ENCODE measurements at places on chromosomes 2 and 18. TPM values are rescaled to one million over a fixed set of nuclear protein-coding genes. Genes with fewer than 3 reads are reported as not detected.

PROM2 gene
- not detected for total RNA-seq

GPR17 gene
- not detected for total RNA-seq

ACTR2 gene
- 205 TPM for total RNA-seq

AMER3 gene
- total RNA-seq, result not detected

FAM237A gene
- total RNA-seq, result not detected

C1QL2 gene
- total RNA-seq, result not detected

ZNF236 gene
- total RNA-seq, result 9.7 TPM

AKAIN1 gene
- not detected for total RNA-seq

XPO1 gene
- total RNA-seq, result 104 TPM

- no peak for DNase-seq
Observed at GRCh38 chr2:58535990-58536389, 294.9 kb upstream of the FANCL start.

GRCh38 chr2:145800151-145801091 is 1280.5 kb upstream of the ZEB2 start:
- DNase-seq, result no peak

DNA sequence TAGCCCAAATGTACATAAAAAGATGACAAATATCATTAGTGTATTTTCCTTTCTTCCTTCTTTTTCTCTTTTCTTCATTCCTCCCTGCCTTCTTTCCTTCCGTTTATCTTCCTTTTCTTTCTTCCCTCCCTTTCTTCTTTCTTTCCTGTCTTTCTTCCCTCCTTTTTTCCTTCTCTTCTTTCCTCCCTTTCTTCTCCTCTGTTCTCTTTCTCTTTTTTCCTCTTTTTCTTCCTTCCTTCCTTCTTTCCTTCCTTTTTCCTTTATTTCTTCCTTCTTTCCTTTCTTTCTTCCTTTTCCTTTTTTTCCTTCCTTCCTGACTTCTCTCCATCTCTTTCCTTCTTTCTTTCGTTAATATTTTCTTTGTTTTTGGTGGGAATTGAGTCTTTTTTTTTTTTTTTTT is 256.9 kb upstream of the CNTNAP5 start:
- no peak for DNase-seq

DNA sequence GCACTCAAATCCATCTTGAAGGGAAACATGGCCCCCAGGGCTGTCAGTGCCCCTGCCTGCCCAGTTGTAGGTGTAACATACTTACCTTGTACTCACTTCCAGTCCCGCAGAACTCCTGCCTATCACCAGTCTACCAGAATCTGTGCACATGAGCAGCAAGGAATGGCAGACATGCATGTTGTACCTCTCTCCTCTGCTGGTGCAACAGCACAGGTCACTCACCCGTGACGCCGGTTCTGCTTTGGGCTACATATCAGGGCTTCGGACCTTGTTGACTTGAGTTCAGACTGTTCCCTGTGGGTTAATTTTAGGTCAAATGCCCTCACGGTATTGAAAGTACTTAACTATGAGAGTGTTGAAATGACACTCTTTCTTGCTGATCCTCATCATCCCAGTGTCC is 215.7 kb downstream of the TPGS2 start:
- no peak for DNase-seq

DNA sequence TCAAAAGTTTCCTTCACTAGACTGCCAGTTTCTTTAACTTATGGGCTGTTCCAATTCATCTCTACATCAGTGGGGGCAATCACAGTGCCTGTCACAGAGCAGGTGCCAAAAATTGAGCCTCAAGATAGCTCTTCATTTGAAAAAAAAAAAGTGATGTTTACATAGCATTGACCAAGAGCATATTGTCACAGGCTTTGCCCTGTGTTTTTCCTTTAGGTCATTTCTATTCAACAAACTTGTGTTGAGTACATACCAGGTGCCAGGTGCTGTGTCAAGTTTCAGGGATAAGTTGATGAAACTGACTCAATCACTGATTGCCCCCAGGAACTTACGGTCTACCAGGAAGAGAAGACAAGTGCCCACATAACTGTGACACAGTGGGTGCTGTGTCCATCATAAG is 22.2 kb upstream of the NT5C1B start:
- DNase-seq, result no peak

- DNase-seq, result no peak
Observed at GRCh38 chr2:200590090-200590489, 4.3 kb downstream of the AOX1 start.

GRCh38 chr2:175690113-175690837 is 311.8 kb downstream of the LNPK start:
- peak; percentile 78 for DNase-seq

DNA sequence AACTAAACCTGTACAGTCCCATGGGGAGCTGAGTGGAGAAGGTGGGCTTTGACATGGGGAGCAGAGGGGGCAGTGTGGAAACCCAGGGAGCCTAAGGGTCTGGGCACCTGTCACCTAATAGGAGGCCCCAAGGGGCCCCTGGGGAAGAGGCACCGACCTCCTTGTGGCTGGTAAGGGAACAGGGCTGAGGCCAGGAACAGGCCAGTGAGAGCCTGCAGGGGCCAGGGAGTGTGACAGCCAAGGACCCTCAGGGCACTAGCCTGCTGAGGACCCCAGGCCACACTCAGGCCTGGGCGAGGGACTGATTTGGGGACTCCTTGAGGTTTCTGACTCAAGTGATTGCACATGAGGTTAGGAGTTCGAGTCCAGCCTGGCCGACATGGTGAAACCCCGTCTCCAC is 24.5 kb upstream of the ALPP start:
- no peak for DNase-seq

GRCh38 chr2:63764630-63765029 is 77.1 kb upstream of the UGP2 start:
- DNase-seq, result no peak

GRCh38 chr2:74201596-74201995 is 3.2 kb downstream of the MTHFD2 start:
- DNase-seq, result peak; percentile 66

DNA sequence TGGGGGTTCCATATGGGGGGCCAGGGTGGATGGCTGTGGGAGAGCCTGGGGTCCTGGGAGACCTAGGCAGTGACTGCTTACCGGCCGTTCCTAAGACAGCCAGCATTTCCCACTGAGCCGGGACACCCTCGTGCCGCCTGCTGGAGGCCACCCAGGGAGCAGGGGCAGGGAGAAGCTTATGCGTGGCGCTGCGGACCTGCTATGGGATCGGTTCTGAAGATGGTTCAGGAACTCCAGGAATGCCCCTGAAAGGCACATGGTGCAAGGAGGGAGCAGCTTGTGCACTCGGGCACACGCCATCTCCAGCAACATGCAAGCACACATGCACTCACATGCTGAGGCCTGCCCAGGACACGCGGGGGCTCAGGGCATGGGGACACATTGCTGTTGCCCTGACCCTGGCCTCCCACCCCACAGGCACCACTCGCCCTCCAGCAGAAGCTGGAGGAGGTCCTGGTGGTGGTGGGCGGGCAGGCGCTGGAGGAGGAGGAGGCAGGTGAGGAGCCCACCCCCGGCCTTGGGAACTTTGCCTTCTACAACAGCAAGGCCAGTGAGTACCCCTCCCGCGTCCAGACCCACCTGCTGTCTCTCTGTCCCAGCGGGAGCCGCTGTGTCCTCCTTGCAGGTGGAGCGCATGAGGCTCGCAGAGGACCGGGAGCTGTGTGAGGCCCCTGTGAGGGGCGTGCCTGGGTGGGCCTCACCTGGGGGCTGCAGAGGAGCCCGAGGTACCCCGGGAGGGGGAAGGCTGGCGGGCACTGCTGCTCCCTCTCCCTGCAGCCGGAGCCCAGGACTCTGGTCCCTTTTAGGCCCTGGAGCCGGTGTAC is 4.1 kb downstream of the KLHL30 start:
- DNase-seq, result no peak

DNA sequence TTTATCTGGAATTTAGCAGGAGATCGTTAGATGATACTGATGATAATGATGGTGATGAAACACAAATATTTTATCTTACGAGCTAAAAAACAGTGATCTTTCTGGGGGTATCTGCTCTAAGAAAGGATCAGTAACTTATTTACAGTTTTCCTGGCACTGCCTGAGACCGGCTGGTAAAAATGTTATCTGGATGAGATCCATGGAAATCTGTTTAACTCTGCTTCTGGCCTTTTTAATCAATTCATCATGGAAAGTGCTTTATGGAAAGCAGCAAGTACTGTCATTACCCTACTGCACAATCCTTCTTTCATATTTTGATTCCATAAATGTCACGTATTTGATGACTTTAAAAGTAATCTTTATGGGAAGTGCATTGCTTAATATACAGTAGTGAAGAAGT is 612.7 kb upstream of the GCFC2 start:
- DNase-seq, result no peak

DNA sequence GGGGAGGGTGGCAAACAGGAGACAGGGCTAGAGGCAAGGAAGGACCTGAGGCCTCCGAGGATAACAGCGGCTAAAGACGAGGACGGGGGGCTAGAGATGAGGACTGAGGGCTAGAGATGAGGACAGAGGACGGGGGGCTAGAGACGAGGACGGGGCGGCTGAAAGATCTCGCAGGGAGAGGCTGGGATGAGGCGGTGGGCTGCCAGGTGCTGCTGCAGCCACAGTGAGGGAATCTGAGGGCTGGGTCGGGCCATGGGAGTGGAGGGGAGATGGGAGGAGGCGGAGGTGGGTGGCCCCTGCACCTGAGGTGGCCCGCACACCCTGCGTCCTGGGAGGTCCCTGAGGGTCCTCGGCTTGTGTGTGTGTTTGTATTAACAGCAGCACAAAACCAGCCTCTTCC is 350.2 kb upstream of the SALL3 start:
- no peak for DNase-seq
